Gastroesophageal sphincter (tissue), 4 donors: ENCODE measurements at places on chromosomes 11 and 22.
A peak's percentile ranks its signal among the peaks of the same experiment; 100 is the strongest.

- no peak for ATAC-seq
Measured at GRCh38 chr22:32958001-32958400, 100.2 kb downstream of the SYN3 start.

GRCh38 chr11:34986883-34987520, 70.6 kb downstream of the PDHX start:
- ATAC-seq: no peak

DNA sequence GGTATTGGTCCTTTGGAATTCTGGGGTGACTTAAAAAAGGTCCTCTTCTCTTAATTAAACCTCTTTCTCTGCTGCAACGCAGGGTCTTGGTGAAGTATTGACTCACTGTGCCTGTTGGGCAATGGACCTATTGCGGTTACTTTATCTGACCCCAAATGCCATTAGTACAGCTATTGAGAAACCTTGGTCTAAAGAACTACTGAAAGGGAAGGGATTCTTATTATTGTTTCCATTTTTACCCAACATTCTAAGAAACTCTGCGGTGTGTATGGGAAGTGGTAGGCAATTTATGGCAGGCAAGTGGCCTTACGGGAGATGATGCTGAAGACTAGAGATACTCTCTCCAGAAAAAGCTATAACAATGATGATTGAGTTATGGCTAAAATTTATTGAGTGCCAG, 12.5 kb downstream of the SLC6A5 start:
- no peak for ATAC-seq

DNA sequence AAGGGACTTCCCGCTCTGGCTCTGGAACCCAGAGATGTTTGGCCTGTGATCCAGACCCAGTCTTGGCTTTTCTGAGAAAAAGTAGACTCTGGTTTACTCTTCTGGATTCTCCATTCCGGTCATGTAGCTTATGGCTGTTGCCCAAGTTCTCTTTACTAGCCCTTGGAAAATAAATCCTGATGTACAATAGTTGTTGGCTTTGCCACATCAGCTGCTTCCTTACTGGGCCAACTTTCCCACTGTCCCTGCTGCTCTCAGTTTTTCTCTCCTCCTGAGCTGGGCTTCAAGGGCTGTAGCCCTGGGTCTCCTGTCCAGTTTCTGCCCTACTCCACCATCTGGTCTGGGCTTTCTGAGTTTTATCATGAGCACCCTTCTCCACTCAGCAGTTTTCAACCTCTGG, 12.5 kb downstream of the PATZ1 start:
- no peak for ATAC-seq

- no peak for ATAC-seq
Measured at GRCh38 chr11:7427733-7428132, 57.6 kb upstream of the OLFML1 start.

DNA sequence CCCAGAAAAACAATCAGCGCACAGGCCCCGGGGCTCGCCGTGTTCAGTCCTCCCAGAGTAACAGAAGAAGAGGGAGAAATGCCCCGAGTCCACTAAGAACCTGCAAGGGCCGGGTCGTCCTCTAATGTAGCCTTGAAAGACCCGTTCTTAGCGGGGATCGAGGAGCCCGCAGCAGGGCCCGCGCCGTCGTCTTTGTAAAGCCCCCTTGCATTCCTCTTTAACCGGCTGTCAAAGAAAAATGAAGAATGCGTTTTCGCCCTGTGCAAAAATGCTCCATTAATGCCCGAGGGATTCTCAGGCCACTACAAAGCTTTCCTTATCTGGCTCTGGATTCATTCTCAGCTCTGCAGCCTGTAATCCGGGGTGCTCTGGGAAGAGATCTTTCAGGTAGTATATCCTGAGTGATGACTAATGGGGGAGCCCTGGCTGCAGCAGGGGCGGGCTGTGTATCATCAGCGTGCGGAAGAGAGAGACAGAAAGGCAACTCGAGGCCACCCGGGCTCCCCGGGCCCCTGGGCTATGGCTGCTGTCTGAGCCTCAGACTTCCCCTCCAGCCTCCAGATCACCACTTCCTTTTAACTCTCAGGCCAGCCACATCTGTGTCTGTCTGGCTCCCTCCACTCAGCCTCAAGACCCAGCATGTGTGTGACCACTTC, 78.2 kb downstream of the FBLN1 start:
- no peak for ATAC-seq

- no peak for ATAC-seq
Measured at GRCh38 chr11:111106641-111107040, 138.9 kb upstream of the POU2AF2 start.

GRCh38 chr11:105673089-105673488, 63.2 kb downstream of the GRIA4 start:
- ATAC-seq: no peak

DNA sequence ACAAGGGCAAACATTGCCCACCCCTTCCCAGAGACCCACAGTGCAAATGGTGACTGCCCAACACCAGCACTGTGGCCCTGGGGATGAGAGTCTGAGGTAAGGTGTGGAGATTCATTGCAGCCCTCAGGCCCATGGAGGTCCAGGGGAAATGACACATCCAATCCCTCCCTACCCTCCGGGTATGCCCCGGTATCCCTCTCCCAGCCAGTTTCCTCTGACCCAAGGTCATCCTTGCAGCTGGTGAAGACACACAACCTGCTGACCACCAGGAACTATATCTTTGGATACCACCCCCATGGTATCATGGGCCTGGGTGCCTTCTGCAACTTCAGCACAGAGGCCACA, 18.9 kb upstream of the UVRAG start:
- no peak for ATAC-seq

DNA sequence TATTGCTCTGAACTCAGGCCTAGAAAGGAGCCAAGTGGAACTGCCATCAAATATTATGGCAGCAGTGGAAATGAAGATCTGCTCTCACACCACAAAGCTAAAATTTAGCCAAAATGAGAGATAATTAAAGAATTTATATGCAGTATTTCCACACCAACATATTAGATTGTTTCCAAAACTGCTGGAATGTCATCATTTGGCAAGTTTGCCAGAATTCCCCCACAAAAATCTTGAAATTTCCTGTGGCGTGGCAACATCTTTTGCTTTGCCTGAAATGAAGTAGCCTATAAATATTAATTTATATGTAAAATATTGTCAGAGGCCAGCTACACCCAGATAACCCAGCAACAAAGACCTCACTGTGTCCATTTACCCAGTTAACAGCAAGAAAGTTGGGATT, 13.8 kb downstream of the C11orf71 start:
- no peak for ATAC-seq

DNA sequence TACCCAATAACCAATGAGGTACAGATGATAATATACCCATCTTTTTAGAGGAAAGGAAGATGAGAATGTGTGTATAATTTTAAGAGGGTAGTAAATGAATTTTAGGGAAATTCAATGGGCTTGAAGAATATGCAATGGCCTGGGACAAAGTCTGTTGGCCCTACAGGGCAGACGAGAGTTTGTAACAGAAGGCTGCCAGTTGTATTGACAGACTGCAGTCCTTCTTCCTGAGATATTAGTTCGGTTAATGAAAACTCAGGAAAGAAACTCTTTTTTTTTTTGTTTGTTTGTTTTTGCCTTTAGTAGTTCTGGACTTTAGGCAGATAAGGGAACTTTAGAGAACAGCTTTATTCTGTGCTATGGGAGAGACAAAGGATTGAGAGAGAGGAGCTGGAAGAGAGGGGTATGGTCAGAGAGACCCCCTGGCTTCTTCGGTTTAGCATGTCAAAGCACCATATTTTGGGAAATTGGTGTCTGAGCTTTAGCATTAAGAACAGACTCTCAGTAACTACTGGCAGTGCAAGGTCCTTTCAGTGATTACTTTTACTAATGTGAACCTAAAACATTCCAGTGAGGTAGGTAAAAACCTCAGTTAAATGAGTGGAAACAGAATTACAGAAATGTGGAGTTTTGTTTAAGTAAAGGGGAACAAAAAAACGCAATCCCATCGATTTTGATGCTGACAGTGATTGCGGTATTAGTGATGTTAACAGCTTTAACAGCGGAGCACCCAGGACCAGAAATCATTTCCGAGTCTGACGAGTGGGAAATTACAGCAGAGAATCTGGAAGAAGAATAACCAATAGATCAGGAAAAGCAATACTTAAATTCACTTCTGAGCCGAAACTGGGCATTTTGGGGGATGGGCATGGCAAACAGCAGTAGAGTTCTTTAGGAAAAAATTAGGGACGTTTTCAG, 644 bp upstream of the NAALAD2 start:
- no peak for ATAC-seq

DNA sequence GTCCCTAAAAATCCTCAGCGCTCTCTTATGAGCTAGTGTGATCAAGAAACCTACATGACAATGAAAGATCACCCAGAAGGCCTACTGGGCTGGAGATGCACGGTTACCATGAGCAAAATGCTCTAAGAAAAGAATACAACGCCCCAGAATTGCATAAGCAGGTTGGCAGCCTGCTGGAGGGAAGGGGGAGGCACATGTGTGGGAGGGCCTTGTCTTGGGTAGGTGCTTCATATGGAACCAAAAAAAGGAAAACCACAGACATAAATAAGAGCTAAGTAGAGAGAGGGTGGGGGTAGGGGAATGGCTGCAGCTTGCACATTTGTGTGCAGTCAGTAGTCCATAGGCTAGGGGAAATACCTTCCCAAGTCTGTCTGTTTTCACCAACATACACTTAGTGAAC, 2.8 kb downstream of the SIAE start:
- ATAC-seq: no peak

DNA sequence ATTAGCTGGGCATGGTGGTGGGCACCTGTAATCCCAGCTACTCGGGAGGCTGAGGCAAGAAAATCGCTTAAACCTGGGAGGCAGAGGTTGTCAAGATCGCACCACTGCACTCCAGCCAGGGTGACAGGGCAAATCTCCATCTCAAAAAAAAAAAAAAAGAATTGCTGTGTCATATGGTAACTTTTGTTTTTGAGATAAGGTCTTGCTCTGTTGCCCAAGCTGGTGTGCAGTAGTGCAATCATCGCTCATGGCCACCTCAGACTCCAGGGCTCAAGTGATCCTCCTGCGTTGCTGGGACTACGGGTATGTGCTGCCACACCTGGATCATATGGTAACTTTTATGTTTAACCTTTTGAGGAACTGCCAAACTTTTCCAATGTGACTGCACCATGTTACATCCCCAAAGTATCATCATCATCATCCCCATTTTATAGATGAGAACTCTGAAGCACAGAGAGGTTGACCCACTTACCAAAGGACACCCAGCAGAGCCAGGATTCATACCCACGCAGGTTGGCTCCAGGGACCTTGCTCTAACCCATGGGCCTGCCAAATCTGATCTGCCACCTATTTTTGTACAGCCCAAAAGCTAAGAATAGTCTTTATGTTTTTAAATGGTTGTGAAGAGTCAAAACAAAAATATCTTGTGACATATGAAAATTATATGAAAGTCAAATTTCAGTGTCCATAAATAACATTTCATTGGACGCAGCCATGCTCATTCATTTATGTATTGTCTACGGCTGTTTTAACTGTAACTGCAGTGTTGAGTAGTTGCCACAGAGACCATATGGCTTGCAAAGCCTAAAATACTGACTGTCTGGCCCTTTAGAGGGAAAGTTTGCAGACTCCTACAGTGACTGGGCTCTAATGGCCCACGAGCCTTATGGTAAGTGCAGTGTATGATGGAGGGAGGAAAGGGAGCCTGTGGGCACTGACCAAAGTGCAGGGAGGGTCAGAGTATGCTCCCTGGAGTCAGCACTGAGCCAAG, 45.3 kb downstream of the GDPD5 start:
- no peak for ATAC-seq

DNA sequence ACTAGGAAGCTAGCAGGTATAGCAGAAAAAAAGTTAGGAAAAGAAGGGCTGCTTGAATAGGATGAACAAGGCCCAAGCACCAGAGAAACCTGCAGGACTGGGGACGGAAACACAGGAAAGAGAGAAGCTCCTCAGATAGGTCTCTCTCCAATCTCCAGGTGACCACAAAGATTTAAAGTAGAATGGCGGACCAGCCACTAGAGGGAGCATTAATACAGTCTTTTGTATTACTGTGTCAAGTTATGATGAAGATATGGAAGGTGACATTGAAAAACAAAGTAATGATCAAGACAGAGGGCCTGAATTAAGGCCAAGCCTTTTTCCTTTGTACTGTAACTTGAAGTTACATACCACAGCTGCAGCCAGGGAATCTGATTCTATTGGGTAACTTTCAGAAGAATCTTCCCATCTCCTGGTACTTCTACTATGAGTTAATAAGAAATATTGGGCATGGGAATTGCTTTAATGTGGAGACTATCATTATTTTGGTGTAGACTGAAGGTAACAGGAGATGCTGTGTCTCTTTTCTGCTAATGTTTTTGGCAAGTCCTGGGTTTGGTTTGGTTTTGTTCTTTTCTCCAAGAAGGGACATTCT, 33.8 kb downstream of the OR2AG2 start:
- no peak for ATAC-seq

DNA sequence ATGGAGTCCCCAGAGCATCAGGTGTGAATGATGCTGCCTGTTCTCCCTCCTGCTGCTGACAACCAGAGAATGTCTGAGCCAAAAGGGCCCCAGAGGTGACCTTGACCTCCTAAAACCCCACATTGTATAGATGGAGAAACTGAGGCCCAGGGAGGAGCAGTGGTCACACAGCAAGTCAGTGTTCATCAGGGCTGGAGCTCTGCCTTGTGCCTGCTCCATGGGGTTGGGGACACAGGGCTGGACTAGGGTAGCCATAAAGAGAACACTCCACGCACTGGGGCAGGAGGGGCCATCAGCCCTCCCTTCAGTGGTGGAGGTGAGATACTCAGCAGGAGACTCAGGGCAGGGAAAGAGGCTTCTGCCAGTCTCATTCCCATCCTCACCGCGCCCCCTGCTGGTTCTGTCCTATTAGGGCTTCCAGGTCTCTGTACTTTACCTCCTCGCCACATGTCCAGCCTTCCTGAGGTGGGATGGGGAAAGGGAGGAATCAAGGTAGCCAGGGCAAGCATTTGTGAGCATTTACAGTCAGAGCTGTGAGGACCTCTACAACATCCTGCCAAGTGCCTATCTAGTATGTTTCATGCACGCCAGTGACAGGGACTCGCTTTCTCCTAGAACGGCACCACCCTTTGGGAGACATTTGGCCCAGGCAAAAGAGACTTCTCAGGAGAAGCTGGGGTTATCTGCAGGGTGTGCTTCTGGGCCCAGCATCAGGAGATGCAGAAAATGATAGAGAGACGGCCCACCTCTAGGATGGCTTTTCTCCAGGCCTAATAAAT, 43.2 kb downstream of the NEU3 start:
- ATAC-seq: peak; percentile 29

DNA sequence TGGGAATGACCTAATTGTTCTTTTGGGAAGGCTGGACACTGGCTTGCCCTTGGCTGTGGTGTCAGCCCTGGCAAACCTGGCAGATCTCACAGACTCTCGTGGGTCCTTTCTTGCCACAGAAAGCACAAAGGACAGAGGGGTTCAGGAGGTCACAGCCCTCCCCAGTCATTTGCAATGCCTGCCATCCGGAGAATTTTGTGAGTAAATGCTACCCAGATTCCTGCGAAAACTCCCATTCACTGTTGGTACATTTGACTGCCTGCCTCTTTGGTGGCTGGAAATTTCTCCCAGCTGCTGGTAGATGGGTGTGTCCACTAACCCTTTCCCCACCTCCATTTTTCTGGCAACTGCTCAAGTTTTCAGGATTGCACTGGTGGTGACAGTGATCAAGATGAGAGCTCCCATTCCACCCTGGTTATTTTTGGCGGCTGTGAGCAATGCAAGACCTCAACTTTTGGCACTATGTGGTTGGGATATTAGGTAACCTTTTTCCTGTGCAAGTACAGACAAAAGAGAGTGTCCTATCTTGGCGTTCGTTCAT, 155.7 kb downstream of the NAV2 start:
- ATAC-seq: peak; percentile 86

GRCh38 chr11:59857439-59858434, 8.6 kb downstream of the TCN1 start:
- no peak for ATAC-seq
